ENCODE measurements at places on chromosomes 16 and 17. TPM values are rescaled to one million over a fixed set of nuclear protein-coding genes. Genes with fewer than 3 reads are reported as not detected.

Gene SALL1
- total RNA-seq: not detected

Gene TCAP
- 0.23 TPM for total RNA-seq

Gene SOX9
- 0.94 TPM for total RNA-seq

Gene DHRS13
- 3.6 TPM for total RNA-seq

Gene EVPL
- not detected for total RNA-seq

Gene BPTF
- 21.8 TPM for total RNA-seq

Gene TBC1D3C
- not detected for total RNA-seq

Gene CDT1
- total RNA-seq: 2.4 TPM

Gene NSMCE1
- total RNA-seq: 205 TPM

Gene EFCAB13
- 5.0 TPM for total RNA-seq

Gene GOSR2
- total RNA-seq: 59.7 TPM

Gene HSD17B1
- total RNA-seq: 8.9 TPM

Gene MRC2
- total RNA-seq: 319 TPM

Gene GRIN2A
- total RNA-seq: under 0.01 TPM

Gene LAT
- total RNA-seq: 0.23 TPM

Gene AURKB
- 8.6 TPM for total RNA-seq

Gene CTRB2
- not detected for total RNA-seq

Gene ALOX12
- under 0.01 TPM for total RNA-seq

Gene TERF2IP
- 45.8 TPM for total RNA-seq

Gene GRAPL
- total RNA-seq: 0.47 TPM

Gene TBC1D3B
- total RNA-seq: 1.8 TPM

Gene DPEP1
- total RNA-seq: under 0.01 TPM

Gene TBC1D3H
- total RNA-seq: not detected

Gene NPEPPS
- 65.4 TPM for total RNA-seq

Gene DDX19B
- total RNA-seq: 15.8 TPM

Gene CCDC200
- total RNA-seq: not detected

Gene ODAD4
- total RNA-seq: 0.35 TPM

Gene ITGA2B
- total RNA-seq: 0.23 TPM

Gene ZP2
- not detected for total RNA-seq

Gene CRYBA1
- not detected for total RNA-seq

Gene FBXW10
- under 0.01 TPM for total RNA-seq

Gene SHCBP1
- 8.3 TPM for total RNA-seq

Gene BTBD17
- not detected for total RNA-seq

Gene CTRB1
- total RNA-seq: not detected

Gene PRSS36
- total RNA-seq: 0.45 TPM

Gene ZNF629
- 6.8 TPM for total RNA-seq

Gene MPDU1
- 59.0 TPM for total RNA-seq

Gene TAT
- not detected for total RNA-seq

Gene CCT6B
- 0.23 TPM for total RNA-seq

Gene PPL
- total RNA-seq: 0.68 TPM

Gene ATP2C2
- not detected for total RNA-seq

Gene EVPLL
- total RNA-seq: not detected

Gene SCGB1C2
- total RNA-seq: not detected

Gene P2RX5
- 0.38 TPM for total RNA-seq

Gene MSLN
- not detected for total RNA-seq

Gene SMPD3
- not detected for total RNA-seq

Gene CD300A
- total RNA-seq: not detected

Gene CBX4
- 6.7 TPM for total RNA-seq

Gene TLCD3B
- not detected for total RNA-seq

Gene KRT32
- not detected for total RNA-seq

Gene CES3
- under 0.01 TPM for total RNA-seq

Gene IRX5
- 2.7 TPM for total RNA-seq

Gene KRT36
- total RNA-seq: 0.12 TPM
